ENCODE measurements at places on chromosomes 2 and 18.

DNA sequence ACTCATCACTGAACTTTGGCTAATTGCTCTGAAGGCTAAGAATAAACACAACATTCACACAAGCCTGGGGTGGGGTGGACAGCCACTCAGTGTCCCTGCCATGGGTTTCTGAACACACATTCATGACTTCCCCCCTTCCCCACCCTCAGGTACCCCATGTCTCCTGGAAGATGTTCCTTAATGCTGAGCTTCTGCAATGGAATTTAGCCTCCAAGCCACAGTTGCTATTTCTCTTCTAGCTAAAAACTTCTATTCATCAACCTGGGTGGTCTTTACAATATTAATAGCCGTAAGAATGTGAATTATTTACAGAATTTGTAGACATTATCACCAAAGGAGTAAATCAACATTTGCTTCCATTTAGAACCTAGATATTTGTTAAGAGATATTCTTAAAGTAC lies 175.1 kb downstream of the ACKR3 start:
- DNase-seq, result no peak

GRCh38 chr2:234852941-234853340 lies 98.9 kb upstream of the SH3BP4 start:
- no peak for DNase-seq

- DNase-seq, result no peak
Measured at GRCh38 chr2:142966284-142966683, 88.8 kb downstream of the KYNU start.

DNA sequence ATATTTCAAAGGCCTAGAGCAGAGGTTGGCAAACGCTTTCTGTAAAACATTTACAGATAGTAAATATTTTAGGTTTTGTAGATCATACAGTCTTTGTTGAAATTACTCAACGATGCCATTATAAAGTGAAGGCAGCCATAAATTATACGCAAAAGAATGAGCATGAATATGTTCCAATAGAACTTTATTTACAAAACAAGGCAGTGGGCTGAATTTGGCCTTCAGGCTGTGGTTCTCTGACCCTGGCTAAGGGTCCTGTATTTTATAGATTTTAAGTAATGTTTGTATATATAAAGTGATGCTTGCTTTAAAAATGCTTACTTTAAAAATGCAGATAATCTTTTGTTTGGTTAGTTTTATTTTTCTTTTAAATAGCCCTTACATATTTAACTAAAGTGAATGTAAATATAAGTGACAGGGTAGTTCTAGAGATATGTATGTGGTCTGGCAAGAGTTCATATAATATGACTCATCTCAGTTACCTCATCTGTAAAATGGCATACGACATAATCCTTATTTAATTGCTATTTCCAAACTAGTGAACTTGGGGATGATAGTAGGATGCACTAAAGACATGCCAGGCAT lies 51.7 kb upstream of the ATP5MC3 start:
- DNase-seq, result no peak

DNA sequence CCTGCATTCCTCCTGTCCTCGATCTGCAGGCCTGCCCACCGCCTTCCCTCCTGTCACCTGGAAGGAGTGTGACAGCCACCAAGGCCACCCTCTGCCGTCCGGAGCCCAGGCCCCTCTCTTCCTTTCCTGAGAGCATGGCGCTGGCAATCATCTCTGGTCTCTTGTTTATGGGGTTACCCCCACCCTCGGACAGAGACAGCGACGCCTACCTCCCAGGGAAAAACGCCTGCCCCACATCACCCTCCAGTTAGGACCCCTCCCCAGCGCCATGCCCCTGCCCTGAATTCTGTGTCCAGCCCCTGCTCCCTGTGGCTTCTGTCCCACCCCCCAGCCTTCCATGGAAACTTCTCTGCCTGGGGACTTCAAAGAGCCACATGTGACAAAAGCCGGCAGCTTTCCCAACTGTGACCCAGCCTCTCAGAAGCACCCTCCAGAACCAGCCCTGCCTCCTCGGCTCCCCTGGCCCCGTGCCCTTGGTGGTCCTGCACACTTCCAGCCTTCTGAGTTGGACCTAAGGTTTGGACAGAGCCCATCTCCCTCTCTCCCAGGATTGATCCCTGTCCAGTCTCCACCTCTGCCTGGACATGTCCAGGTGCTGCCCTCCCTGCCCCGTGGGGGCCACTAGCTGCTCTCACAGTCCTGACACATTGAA lies 145.0 kb upstream of the HDAC4 start:
- no peak for DNase-seq

- no peak for DNase-seq
Measured at GRCh38 chr18:31774477-31774785, 13.8 kb upstream of the SLC25A52 start.

DNA sequence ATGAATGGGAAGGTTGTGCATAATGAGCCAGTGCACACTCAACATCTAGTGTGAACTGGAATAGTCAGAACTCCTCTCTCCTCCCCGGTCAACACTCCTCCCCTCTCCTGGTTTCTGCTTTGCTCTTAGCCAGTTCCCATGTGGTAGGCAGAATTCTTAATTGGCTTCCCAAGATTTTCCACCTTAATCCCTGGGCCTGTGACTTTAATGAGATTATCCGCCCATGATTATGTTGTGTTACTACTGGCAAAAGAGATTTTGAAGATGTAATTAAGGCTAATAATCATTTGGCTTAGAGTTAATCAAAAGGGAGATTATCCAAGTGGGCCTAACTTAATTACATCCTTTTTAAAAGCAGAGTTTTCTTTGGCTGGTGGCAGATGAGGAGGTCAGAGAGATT lies 34.2 kb upstream of the REV1 start:
- no peak for DNase-seq

- no peak for DNase-seq
Measured at GRCh38 chr2:7449298-7449697, 532.1 kb downstream of the RNF144A start.

DNA sequence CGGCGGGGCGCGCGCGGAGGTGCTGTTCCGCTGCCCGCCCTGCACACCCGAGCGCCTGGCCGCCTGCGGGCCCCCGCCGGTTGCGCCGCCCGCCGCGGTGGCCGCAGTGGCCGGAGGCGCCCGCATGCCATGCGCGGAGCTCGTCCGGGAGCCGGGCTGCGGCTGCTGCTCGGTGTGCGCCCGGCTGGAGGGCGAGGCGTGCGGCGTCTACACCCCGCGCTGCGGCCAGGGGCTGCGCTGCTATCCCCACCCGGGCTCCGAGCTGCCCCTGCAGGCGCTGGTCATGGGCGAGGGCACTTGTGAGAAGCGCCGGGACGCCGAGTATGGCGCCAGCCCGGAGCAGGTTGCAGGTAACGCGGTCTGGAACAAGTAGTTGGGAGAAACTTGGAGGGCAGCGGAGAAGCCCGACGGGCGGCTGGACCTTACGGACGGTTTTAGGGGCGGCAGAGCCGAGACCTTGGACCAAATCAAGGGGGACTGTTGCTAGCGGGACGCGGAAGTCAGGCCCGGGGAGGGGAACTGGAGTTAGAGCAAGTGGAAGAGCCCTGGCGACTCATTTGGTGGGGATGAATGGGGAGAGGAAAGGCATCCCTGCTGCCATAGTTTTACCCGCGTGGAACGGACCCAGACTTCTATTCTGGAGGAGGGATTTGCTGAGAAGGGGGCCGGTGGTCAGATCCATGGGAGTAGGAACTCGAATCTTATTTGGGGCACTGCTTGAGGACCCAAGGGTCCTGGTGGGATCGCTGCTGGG lies 573 bp downstream of the IGFBP2 start:
- DNase-seq, result no peak

DNA sequence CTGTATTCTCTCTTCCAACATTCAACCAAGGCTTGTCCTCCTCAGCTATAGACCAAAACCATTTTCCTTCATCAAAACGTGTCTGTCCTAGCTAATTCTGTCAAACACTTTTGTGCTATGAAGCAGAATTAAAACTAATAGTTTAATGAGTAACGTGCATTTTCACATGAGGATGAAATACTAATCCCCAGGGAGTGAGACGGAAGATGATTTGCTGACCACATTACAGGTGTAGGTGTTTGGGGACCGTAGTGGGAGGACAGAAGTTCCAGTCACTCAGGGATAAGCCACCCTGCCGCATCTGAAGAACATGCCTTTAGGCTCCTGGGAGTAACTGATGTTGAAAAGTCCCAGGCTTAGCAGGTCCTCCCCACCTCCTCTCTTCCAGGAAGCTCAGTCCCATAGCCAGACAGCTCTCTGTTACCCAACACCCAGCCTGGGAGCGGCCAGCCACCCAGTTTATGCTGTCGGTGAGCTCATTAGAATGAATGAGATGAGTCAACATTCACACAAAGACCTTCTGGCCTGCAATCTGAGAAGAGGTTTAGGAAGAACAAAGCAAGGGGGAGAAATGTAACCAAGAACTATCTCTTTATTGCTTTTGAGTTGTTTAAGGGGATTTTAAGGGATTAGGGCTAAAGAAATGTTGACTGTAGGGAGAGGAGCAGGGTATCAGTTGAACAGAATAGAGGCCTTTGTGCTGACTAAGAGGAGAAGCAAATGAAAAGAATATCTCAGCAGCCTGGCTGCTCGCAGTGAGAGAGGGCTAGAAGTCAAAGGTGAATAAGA lies 122.5 kb downstream of the FOXI3 start:
- no peak for DNase-seq

GRCh38 chr2:56680971-56681631 lies 497.3 kb downstream of the CCDC85A start:
- no peak for DNase-seq

DNA sequence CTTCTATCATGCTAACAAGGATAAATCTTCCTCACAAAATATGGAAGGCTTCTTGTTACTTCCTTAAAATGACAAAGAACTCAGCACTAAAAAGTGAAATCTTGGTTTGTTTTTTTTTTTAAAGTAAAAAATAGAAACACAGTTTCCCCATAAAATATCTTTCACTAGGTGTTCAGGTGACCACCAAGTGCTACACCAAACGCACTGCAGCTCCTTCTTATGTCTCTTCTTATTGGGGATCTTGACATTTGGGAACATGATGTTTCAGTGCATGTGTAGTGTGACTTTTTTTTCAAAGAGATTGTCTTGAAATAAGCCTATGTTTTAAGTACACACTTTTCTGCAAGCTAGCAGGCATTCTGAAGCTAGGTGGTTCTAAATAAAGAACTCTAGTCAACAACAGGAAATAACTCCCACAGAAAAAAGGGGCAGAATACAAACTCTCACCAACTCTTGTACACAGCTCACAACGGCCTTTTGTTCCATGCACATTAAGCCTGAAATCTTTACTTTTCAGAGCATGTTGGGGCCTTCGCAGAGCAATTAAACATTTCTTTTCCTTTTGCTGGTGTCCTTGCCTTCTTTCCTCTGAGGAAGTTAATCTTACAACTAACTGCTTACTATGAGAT lies 13.2 kb upstream of the SERTAD2 start:
- no peak for DNase-seq

- DNase-seq, result no peak
Measured at GRCh38 chr2:76625101-76625500, 897.1 kb downstream of the LRRTM4 start.

DNA sequence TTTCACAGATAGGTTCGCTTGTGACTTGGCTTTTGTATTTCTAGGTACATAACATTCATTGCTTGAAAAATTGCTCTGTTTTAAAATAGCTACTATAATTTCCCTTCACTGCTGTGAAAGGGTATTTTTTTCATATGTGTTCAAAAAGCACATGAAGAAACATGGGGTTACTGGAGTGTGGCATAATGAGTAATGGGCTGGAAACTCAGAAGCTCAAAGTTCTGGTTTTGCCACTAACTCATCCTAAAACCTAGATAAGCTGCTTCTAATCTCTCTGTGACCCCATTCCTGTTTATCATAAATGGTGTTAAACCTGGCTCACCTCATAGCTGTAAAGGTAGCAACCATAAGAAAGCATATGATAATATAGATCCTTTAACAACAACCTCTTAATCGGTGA lies 319.3 kb downstream of the PTPRM start:
- no peak for DNase-seq

- DNase-seq, result peak; percentile 56
Measured at GRCh38 chr2:230666885-230667712, 45.5 kb upstream of the CAB39 start.

Data from CD4-positive, alpha-beta T cell treated with Interleukin-15 for 1 hour (primary cell).